ENCODE measurements at places on chromosomes 1 and 21.

GRCh38 chr1:2103266-2103900 lies 53.2 kb downstream of the PRKCZ start:
- no peak for DNase-seq

DNA sequence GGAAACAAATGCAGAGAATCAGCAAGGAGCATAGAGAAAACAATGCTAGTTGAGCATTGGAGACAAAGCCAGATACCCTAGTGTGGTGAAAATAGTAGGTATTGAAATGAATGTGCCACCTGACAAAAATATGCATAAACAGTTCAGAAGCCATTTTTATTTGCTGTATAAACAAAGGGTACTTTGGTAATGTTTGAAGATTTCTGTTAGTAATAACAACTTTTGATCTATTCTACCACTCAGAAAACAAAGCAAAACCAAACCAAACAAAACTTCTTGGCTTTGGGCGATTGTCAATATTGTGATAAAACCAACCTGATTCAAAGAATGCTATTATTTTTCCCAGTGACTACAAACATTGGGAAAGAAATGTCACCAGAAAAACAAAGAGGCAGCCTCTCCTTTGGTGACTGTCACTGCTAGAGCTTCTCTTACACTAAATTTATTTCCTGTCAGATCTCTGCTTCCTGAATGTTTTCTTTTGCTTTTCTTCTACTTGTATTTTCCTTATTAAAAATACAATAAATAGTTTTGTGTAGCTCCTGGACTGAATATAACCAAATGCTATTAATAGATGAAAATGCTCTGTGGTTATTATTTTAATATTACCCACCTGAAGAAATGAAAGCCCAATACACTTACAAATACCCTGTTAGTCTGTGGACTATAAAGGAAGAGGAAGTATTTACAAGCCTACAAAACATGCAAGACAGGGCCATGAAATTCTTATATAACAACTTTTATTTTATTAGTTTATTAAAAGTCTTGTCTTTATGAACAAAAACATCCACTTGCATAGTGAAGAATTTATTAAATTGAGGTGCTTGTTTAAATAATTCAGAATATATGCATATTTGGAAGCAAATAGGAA lies 5.7 kb downstream of the ATP6V1G3 start:
- DNase-seq = no peak

DNA sequence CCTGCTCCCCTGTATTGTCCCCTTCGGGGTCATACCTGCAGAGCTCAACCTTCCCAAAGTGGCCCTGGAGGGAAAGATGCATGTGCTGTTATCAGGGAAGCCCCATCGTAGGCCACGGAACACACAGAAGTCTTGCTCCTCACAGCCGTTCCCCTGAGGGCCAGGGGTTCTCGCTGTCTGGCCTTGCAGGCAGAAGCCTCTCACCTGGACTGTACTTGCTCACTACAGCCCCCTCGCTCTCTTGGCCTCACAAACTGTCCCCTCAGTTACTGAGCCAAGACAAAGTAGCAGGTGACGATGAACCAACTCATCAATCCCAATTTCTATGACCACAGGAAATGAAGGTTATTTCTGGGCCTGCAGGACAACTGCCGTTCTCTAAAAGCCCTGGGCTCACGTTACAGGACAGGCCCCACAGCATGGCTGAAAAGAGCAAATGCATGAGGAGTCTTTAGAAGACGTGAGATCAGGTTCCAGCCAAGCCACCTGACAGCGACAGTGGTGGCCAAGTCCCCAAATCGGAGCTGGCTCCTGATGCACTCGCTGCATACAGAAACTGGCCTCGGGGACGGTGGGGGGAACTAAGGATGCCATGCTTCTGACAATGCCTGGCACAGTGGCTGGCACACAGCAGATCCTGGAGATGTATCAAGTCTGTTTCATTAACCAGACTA lies 95.0 kb downstream of the RAVER2 start:
- DNase-seq = no peak

DNA sequence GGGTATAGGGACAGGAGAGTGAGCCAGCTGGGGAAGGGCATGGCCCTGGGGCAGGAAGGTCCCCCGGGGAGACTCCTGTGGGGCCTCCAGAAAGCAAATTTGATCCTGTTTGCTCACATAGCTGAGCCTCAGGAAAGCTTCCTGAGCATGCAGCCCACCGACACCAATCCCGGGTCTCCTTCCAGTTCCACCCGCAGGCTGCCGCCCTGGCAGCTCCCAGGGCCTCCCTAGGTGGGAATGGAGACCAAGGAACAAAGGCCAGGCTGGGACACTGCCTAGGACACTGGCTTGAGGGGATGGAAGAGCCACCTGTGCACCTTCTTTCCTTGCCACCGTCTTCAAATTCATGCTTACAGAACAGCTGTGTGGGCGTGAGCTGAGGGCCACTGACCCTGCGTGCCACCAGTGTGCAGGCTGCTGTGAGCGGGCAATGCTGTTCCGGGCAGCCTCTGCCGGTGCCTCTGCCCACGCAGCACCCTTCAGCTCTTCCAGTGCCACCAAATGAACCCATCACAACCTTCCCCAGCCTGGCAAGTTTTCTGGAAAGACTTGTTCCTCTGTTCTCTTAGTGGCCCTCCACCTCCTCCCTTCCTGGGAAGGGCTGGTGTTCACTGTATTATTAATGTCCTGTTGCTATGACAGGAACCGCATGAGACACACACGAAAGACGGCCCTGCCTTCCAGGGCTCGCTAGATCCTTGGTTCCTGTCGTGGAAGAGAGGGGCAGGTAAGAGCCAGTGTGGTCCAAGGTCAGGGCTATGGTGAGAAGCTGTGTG lies 53.6 kb downstream of the ACBD3 start:
- DNase-seq = no peak

DNA sequence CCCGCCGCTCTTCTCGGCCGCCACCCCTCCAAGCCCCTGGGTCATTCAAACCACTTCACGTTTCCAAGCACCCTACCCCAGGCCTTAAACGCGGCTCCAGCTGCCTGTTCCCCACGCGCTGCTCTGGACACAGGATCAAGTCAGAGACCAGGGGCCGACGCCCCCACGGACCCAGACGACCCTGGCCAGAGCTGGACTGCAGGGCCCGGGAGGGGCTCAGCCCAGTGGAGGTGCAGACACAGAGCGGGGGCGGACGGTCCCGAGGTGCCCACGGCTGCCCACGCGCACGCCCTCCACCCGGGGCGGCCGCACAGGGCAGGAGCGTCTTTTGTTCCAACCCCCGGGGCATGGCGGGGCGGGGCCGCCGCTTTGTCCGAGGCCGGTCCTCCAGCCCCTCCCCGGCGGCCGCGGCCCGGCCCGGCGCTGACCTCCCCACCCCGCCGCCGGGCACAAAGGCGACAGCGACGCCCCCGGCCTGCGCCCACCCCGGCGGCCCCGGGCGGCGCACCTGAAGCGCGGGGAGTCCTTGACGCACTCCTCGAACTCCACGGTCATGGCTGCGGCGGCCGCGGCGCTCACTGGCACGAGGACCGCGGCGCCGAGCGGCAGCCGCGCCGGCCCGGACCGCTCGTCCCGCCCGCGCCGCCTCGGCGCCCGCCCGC lies 338 bp downstream of the ACAP3 start:
- DNase-seq = no peak

DNA sequence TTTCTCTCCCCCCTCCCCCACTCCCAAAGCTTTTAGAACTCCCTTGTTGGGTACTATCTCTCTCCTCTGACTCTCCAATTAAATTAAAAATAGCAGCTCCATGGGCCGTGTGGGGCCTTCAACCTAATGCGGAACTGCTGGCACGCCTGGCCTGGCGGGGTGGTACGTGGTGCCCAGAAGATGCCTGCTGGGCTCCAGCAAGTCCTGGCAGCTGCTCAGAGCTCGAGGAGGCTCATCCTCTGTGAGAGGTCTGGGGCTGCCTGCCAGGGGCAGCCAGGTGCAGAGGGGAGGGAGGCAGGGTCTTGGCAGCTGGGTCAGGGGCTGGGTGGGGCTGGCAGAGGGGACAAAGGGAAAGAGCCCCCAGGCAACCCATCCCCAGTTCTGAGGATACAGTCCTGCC lies 74.4 kb downstream of the ACTL8 start:
- no peak for DNase-seq

DNA sequence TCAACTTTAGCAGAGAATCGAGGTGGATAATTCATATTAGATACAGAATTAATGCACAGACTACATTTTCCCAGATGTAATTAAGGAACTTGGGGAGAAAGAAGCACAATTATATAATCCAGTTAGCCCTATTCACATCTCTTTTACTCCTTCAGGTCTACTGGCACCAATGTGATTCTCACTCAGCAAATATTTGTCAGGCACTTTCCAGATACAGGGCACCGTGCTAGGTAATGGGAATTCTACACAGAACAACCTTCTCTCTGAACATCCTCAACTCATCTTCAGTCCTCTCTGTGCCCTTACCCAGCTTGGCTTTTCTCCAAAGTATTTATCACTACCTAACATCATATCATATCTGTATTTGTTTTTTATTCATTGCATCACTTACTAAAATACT lies 15.6 kb upstream of the PROX1 start:
- DNase-seq = no peak

DNA sequence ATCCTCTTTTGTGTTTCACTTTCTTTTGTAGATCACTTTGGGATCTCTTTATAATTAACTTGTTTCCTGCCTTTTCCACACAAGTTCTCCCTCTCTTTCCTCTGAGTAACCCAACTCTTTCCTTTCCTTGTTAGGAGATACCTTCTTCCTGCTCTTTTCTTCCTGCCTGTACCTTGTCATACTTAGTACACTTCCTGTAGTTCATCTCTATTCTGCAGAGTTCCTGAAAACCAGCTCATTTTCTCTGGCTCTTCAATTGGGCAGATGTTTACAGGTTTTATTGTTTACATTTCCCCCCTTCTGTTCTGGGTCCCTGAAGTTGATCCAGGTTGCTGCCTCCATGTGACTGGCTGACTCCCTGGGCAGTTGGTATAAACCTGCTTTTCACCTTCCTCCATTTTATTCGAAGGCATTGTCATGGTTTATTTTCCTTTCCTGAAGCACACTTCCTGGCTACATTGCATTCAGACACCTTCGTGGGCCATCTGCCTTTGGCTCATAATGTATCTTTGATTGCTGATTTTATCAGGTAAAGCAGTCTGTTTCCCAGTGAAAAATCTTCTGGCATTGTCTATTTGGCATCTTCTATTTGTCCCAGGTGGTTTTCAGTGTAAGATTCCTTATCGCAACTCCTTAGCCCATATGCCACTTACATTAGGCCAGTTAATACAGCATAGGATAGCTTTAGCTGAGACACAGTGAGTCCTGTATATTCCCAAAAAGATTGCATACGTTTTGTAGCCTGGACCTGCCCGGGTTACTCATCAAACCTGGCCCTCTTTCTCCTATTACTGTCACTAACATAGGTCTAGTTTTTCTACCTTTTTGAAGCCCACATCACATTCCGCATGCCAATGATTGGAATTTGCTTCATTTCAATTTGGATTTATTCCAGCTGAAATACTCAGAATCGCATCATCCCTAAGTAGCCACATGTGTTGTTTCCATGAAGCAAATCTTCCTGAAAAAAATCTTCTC lies 15.4 kb downstream of the CTH start:
- DNase-seq = no peak

- DNase-seq = no peak
Measured at GRCh38 chr1:232643251-232643650, 13.3 kb upstream of the SIPA1L2 start.

DNA sequence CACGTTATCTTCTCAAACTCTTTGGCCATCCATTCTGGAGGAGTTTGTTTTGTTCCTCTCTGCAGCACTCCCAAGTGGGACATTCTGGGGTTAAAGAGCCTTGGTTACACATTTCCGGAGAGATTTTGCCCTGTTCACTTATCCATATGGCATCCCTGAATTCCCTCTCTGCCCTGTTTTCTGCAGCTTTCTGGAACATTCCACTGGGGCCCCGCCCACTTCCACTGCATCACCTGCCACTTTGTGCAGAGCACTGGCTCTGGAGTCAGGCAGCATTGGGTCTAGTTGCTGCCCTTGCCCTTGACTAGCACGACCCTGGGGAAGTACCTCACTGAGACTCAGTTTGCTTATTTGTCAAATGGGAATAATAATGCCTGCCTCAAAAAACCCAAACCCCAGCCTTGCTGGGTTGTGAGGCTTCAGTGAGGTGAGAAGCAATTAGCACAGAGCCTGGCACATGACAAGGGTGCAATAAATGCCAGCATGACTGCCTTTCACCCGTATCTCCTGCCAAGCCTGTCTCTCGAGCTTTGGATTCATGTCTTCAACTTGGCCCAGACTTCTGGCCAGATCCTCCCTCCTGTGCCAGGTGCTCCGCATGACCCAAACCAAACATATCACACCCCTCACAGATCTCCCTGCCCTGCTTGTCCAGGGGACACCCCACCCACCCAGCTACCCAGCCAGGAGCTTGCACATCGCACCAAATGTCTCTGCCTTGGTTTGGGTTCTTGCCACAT lies 38.3 kb downstream of the IL6R start:
- DNase-seq = no peak

DNA sequence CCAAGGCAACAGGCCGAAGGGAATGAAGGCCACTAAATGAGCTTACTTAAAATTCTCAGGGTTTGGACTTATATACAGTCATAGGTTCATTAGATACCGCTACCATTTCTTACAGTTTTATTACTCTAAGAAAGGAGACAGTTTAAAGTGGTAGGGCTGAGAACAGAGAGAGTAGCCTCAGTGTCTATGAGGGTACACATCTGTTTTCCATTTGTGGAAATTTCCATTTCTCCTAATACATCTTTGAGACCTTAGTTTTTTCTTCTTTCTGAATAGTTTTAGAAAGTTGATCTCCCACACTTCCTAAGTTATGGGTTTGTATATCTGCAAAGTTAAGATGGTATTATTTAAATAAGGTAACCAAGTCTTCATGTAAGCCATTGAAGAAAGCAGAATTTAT lies 1279.1 kb downstream of the NCAM2 start:
- DNase-seq = no peak

DNA sequence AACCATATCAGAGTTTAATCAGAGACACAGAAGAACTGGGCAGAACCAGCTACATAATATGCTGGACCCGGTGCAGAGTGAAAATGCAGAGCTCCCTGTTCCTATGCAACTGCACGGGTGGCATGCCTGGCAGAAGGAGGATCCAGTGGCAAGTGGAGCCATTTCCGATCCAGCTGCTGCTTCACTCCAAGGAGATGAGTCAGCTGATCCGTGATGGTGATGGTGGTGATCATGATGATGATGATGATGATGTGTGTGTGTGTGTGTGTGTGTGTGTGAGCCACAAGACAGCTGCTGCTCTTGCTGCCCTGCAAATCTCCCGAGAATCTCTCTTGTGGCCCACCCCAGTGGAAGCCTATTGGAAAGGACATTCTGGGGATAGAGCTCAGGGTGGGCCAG lies 133.0 kb downstream of the URB2 start:
- no peak for DNase-seq

DNA sequence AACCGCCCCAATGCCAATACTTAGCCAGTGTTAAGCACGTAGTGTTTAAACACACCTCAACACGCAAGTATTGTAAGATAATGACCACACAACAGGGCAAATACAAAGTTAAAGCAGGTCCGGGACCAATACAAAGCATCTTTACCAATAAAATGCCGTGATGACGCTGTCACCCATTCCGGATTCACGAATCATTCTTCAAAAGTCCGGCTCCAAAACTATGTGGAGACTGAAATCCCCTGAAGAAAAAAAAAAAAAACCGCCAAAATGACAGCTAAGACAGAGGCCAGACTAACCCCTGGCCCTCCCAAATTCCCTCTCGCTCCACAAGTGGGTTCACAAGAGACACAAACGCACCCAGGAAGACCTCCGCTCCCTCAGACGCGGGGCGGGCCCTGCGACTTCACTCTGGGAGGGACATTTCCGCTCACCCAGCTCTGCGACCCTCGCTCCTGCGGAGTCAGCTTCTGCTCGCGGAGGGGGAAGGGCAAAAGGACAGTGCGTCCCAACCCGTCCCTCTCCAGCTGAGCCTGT lies 625 bp upstream of the DARS2 start:
- no peak for DNase-seq

GRCh38 chr1:201714542-201715329 lies 114.2 kb upstream of the IPO9 start:
- DNase-seq = peak; percentile 86
